ENCODE measurements at places on chromosomes 3 and 15. TPM values are rescaled to one million over a fixed set of nuclear protein-coding genes. Genes with fewer than 3 reads are reported as not detected.

The ROBO1 gene
- 88.7 TPM for total RNA-seq

- no peak for DNase-seq
Observed at GRCh38 chr15:78492872-78493271, 14.5 kb upstream of the HYKK start.

DNA sequence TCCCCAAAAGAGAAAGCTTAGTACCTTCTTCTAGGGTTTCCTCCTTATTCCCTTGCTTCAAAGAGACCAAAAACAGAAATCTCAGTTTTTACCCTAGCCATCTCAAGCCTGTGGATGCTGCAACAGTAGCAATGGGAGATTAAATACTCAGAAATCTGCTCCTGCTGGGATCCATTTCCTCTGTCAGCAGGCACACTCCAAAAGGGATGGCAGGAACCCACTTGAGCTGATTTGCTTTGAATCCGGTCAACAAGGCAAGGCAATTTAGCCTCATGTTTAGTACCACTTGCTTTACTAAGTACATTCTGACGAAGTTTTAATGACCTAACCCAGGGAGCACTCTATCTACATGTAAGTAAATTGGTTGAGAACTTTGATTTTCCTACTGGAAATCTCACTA lies 590.0 kb upstream of the ADAMTS9 start:
- DNase-seq, result no peak

GRCh38 chr3:124530916-124531315 lies 199.3 kb upstream of the UMPS start:
- DNase-seq, result no peak

DNA sequence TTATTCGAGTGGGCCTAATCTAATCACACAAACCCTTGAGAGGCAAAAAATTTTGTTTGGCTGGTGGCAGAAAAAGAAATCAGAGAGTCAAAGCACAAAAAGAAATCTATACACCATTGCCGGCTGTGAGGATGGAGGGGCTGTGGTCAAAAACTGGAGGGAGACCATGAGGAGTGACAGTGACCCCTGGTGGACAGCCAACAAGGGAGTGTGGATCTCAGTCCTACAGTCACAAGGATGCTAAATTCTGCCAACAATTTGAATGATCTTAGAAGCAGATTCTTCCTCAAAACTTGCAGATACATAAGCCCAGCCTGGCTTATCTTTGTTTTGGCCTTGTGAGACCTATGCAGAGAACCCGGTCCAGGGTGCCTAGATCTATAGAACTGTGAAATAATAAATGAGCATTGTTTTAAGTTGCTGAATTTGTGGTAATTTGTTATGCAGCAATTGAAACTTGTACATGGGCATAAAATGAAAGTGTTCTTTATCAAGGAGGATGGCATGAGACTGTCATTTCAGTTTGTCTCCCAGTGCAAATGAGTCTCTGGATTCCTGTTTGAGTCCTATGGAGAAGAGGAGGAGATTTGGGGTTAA lies 103.0 kb upstream of the ARHGEF26 start:
- peak; percentile 59 for DNase-seq
